Activated T-helper 1 cell treated with Interleukin-2 at 50 U/mL for 16 hours (primary cell): ENCODE measurements at places on chromosomes 2 and 18.

DNA sequence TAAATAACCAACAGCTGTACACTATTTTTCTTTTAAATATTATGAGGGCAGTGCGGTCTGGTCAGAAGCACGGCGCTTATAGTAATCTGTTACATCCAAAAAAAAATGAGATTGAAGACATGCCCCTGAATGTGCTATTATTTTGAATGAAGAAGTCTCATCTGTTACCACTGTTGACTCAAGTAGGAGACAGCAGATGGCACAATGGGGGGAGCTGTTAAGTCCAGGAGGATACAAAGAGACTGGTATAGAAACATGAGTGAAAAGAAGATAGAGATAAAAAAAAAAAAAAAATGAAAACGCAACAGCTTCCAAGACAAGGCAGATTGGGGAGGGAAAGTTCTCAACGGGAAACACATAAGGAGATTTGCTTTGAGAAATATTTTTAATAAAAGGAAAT, 425.5 kb upstream of the PKDCC start:
- DNase-seq, result no peak

- DNase-seq, result no peak
Measured at GRCh38 chr2:73063472-73063871, 8.0 kb downstream of the SFXN5 start.

DNA sequence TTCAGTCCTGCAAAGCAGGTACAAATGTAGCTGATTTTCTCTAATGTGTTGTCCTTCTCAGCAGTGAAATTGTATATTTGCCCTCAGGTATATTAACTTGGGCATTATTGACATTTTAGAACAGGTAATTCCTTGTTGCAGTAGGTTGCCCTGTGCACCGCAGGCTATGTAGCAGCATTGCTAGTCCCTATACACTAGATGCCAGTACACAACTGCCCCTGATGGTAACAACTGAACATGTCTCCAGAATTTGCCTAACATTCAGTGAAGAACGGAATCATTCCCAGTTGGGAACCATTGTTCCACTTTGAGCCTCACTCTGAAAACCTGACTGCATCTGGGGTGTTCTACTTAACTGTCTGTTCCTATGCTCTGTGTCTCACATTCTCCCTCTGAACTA, 23.1 kb upstream of the TFPI start:
- no peak for DNase-seq

DNA sequence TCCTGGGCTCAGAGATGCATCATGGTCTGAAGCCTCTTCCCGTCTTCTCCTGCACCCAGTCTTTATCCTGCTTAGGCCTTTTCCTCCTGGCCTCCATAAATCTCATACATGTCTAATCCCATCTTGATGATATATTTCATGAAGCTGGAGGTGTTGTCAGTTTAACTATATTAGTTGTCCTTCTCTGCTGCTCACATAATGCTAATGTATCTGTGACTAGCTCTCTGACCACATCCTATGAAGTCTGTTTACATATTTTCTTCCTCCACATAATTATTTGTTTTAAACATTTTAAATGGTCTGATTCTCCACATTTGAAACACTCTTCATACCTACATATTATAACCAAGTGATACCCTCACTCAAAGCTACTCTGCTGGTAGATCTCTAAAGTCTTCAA, 315.2 kb upstream of the RND3 start:
- DNase-seq, result no peak

DNA sequence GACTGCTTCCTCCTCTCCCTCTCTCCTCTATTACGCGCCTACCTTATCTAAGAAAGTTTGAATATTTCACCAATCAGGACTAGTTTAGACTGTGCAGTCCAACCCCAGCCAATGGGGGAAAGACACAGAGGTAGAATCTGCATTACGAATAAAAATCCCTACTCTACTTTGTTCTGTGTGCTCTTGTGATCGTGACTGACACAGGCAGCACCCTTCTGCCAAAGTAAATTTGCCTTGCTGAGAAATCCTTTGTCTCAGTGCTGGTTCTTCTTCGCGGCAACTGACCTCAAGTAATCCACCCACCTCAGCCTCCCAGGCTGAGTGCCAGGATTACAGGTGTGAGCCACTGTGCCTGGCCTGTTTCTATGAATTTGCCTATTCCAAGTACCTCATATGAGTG, 8.6 kb upstream of the CDCA7 start:
- no peak for DNase-seq

GRCh38 chr2:73968357-73968937, 16.3 kb upstream of the TET3 start:
- no peak for DNase-seq

DNA sequence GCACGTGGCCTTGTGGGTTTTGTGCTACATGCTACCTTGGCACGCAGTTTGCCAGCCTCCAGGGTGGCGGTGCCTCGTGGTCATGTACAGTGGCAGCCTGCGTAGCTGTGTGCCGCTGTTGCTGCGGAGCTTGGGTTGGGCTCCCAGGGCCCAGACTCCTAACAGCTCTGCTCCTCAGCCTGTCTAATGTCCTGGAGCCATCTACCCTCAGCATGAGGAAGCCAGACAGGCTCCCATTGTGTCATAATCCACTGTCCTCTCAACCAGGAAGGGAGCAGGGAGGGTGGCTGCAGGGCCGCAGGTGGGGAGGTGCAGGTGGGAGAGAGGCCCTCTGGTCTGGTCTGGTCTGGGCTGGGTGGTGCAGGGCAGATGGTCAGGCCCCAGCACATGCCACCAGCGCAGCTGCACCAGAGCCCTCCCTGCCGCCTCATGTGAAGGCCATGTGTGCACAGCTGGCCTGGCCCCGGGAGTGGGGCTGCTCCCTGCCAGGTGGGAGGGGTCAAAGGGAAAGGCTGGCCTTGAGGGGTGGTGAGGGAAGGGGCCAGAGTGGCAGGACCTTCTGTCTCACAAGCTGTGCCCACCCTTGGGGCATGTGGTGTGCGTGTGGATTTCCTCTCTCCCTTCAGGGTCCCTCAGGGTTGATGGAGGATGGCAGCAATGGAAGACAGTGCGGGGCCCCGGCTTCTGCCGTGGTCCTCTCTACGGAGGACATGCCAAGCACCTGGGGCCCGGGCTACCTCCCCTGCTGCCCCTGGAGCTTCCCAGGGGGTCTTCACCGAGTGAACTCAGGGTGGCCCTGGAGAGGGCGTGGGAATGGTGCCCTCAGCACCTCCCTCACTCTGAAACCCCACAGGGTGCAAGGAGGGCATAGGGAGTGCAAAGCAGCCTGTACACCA, 4.8 kb downstream of the ATOH8 start:
- DNase-seq, result no peak

DNA sequence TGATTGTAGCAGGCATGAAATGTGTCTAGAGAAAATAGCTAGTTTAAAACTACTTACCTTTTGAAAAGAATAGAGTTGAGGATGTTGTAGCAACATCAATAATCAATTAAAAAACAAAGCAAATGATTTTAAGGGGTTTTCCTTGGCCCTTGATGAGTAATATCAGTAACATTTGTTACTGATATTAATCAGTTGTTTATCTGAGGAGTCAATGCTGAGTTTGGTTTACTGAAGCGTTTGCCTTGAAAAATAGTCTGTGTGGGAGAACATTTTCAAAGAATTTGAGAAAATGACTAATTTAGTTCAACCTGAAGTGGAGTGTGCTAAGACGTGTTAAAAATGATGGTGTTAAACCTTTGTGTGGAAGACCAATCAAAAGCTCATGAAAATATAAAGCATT, 9.3 kb downstream of the PTH2R start:
- DNase-seq, result no peak

DNA sequence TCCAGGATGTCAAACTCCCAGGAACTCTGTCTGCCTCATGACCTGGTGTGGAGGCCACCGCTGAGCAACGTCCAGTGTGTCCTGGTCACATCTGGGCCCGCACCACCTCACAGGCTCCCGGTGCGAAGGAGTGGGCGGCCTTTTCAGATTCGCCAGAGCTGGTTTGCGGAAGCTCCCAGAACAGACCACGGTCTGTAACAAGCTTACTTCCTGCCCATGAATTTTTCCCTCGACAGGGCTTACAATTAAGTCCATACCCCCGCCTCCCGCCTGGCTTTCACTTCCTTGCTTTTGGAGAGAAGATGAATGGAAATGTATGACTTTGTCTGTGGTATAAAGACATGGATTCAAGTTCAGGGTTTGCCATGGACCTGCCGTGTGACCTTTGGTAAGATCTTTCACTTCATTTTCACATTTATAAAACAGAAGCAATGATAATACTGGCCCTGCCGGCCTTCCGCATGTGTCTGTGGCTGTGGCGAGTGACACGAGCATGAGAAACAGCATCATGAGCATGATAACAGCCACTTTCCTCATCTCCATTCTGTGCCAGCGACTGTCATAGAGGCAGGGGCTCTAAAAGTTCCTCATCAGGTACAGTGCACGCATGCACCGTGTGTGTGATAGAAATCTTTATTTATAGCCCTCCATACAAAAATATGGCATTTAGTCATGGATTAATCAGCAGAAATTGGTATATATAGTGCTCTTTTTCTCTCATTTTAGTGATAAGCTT, 31.0 kb upstream of the KCNF1 start:
- DNase-seq, result no peak

- DNase-seq, result no peak
Measured at GRCh38 chr2:109452318-109453305, 161.2 kb downstream of the SEPTIN10 start.

DNA sequence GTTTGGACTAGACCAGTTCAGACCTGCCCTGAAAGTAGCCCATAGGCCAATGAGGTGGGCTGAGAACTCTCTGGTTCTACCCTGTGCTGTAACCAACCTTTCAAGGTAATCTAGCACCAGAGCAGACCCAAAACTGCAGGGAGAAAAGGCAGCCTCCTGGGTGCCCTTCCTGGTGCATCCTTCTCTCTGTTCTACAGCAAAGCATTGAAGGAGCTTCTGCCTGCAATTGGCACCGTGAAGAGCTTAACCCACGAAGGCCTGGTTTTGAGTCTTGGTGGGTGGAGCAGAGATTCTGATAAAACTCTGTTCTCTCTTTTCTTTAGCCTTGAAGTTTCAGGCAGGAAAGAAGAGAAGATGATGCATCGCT, 55.5 kb downstream of the LIPG start:
- no peak for DNase-seq

DNA sequence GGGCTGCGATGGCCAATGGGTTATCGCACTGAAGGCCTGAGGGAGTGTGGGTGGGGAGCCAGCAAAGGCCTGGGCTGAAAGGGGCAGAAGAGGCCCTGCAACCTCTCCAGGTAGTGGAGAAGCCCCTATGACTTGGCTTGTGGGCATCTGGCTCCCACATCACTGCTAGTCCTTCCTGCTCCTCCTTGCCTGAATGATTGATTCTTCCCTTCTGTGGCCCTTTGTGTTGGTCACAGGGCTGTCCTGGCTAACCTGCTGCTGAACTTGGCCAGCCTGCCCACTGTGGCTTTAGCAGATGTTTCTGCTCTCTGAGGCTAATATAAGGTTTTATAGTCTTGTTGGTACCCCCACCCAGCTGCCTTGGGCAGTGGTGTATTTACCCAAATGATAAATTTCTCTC, 136.2 kb upstream of the ALPP start:
- no peak for DNase-seq

DNA sequence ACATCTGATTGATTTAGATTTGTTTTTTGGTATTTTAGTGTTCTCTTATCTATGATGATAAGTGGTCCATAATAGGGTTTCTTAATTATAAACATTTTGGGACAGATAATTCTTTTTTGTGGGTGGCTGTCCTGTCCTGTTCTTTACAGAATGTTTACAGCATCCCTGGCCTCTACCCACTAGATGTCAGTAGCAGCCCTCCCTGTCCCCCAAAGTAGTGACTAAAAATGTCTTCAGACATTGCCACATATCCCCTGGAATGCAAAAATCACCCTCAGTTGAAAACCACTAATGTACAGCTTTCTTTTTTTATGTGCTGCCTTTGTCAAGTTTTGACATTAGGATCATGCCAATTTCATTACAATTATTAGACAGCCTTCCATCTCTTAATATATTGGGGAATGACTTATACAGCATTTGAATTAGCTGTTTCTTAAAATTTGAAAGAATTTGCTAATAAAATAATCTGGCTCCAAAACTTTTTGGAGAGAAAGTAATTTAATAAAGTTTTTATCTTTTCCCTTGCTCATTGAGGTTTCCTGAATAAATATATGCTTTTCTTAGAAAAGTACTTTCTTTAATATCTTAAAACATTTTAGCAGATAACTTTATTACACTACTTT, 19.5 kb downstream of the WIPF1 start:
- no peak for DNase-seq

DNA sequence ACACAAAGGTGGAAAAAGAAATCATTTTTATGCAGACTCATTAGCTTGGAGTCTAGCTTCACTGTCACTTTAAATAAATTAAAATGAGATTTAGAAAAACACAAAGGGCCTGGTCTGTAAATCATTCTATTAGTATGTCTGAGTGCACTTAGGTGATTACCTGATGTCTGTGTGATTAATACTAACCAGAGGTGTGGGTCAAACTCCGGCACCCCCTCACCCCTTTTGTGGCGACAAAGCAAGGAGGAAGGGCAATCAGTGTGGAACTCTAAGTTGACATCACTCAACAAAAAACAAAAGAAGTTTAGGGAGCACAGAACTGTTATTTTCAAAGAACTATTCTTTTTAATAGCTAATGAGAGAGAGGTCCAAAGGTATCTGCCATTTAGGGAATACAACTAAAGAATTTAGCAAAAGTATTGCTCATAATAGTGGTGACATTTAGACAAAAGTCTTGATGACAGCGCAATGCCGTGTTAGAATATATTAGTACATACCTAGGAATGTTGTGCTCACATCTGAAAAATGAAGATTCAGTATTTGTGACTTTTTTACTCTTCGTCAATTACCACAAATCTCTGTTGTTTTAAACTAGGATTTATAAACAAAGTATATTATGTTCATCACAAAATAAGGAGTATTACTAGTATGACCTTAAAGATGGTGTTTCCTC, 66.3 kb downstream of the ZEB2 start:
- DNase-seq, result no peak

DNA sequence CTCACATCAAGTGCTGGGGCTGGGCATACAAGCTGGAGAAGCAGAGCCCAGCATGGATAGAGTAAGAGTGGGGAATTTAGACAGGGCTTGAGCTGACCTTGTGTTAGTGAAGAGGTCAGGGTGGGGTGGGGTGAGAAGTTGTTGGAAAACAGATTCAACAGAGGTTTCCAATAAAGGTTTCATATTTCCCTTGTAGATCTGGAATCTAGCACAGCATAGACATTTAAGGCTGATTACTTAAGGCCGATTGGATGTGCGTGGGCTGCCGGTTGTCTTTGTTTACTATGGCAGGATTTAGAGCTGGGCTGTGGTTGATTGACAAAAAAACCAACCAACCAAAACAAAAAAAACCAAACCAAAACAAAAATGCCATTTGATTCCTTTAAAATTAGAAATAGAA, 114.9 kb upstream of the SEC11C start:
- no peak for DNase-seq
